ENCODE measurements at places on chromosomes 6 and 20.
A peak's percentile ranks its signal among the peaks of the same experiment; 100 is the strongest.

- no peak for DNase-seq
Observed at GRCh38 chr20:34952671-34953070, 2.9 kb downstream of the GSS start.

- DNase-seq, result no peak
Observed at GRCh38 chr6:63821442-63821841, 185.8 kb downstream of the PHF3 start.

DNA sequence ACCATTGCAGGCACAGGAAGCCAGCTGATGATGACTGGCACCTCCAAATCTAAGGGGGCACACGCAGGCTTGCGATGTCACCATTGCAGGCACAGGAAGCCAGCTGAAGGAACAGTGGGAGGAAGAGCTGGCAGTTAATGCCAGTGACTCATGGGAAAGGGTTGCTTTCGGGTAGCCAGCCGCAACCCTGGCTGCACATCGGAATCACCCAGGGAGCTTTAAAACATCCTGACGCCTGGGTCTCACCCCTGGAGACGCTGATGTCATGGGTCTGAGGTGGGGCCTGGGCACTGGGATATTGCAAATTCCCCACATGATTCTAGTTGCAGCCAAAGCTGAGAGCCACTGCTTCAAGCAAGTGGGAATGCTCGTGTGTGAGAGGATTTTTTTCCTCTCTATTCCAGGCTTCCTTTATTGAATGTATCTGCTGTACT lies 16.1 kb upstream of the CCN6 start:
- DNase-seq, result peak; percentile 92

DNA sequence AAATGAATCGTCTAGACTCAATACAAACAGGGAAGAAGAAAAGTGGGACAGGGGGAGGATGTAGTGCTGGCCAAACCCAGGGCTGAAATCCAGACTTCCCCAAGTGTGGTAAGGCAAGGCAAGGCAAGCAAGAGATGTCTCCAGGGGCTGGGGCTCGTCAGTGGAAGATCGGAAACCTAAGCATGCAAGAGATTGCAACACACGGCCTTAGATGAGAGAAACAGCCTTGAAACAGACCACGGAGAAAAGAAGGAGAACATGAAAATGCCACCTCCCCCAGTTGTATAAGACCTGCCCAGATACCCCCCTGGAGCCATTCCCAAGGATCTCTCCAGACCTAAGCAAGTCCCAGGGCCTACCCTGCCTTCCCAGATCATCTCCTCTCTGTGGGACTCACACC lies 20.0 kb downstream of the VEGFA start:
- DNase-seq, result peak; percentile 61

DNA sequence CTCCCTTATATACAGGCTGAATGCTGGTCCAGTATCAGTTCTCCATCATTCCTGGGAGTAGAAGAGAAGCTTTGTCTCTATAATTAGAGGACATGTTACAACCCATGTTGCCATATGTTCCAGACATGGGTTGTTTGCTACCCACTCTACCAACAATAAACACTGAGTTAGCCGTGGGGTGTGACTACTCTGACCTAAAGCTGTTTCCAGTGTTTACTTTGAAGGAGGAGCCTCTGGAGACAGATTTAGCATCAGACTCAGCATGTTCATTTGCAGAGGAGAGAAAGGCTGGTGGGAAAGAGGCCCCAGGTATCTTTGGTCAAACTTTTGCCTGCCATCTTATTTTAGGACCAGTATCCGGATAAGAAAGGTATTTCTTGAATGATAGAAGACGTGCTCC lies 157.9 kb upstream of the SNX9 start:
- no peak for DNase-seq

- DNase-seq, result no peak
Observed at GRCh38 chr20:992801-993535, 9.1 kb downstream of the RSPO4 start.

GRCh38 chr6:97195117-97195516 lies 87.9 kb downstream of the MMS22L start:
- DNase-seq, result no peak

DNA sequence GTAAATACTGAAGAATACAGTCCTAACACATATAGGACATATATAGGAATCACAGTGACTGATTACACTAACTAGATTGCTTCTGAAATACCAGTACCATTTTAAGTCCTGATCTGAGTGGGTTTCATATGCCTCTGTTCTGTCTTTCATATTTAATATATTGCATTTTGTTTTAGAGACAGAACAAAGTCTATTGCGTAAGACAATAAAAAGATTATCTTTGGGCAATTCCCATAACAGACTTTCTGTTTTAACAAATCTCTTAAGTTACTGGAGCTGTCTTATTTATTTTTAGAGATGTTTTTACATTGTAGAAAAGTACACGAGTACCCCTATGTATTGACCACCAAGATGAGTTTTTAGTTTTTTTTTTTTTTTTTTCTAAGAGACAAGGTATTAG lies 29.6 kb downstream of the ANKRD6 start:
- DNase-seq, result no peak

DNA sequence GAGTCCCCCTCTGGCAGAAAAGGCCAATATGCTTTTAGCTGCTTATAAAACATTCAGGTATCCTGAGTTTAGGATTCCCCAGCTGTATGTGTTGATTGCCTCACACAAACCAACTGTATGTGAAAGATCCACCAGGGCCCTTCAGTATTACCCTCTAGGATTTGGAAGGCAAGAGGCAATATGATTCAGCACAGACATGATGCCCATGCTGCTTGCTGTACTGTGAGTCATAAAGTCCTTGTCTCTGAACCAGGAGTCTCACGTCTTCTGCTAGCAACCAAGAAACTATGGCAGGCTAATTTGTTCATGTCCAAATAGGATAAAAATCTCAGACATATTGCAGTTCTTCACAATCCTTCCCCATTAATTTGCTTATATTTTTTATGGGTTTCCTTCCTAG lies 789.2 kb upstream of the SLC35B3 start:
- DNase-seq, result no peak

- DNase-seq, result no peak
Observed at GRCh38 chr20:3889489-3890397, 556 bp downstream of the PANK2 start.

- no peak for DNase-seq
Observed at GRCh38 chr6:25138233-25138933, 140.8 kb upstream of the CARMIL1 start.

DNA sequence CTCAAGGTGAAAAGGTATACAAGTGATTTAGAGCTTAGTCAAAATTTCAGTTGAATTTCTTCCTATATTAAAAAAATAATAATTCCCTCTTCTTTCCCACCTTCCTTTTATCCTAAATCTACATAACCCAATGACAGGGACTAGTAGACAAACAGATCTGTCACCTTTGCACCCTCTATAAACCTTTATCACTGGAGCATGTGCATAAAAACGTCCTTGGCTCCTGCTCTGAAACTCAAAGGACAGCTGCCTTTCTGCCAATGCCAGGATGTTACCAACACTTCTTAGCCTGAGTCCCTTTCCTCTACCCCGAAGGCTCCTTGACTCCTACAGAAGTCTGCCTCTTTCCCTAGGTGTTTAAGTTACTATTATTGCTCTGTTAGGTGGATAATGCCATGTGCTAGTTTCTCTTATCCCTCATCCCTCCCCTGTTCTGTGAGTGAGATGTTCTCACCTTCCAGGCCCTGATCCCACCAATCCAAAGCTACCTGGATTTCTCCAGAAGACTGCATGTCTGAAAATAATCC lies 4.3 kb downstream of the CLVS2 start:
- DNase-seq, result no peak

GRCh38 chr20:63536997-63537524 lies at the start of gene PTK6:
PTK6 (minus strand) TSS chr20:63537376; CDS start chr20:63537314, 62 bp downstream.
- no peak for DNase-seq

- no peak for DNase-seq
Observed at GRCh38 chr6:84979541-84979940, 215.1 kb upstream of the TBX18 start.

DNA sequence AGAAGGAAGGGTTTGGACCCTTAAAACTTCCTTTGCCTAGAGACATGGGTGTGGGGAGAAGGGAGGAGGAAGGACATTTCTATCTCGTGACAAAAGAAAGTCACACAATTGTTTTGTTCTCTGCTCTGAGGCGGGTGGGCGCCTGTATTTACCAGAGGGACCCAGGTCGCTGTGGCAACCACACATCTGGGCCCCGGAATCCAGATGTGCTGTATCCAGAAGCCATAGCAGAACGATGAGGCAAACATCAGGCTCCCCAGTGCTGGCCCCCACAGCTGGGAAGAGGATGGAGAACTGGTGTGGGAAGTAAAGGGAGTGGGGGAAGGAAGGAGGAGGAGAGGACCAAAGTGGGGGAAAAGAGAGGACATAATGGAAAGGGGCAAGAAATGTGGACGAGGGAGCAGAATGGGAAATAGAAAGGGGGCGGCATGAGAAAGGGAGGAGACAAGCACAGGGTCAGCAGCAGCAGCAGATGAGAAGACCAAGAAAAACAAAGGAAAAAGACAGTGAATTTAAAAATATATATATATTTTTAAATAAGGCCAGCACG lies 3.4 kb upstream of the TNXB start:
- no peak for DNase-seq

- no peak for DNase-seq
Observed at GRCh38 chr6:166853371-166854325, 102.7 kb downstream of the RNASET2 start.
